ENCODE measurements at places on chromosomes 7 and 10. TPM values are rescaled to one million over a fixed set of nuclear protein-coding genes. Genes with fewer than 3 reads are reported as not detected.

GRCh38 chr7:158278745-158279320, 308.8 kb downstream of the PTPRN2 start:
- peaks cover 4% of the 10 kb centered on the region for H3K4me1 ChIP-seq
- H3K27ac ChIP-seq = no peak overlapping the region
- no peaks in the 10 kb centered on the region for H3K36me3 ChIP-seq
- DNase-seq = no peak

The PON3 gene
- total RNA-seq = not detected

- no peaks in the 10 kb centered on the region for H3K36me3 ChIP-seq
- no peaks in the 10 kb centered on the region for H3K4me1 ChIP-seq
- no peak overlapping the region for H3K4me3 ChIP-seq
- H3K27me3 ChIP-seq = no peaks in the 10 kb centered on the region
- no peak for DNase-seq
- H3K27ac ChIP-seq = no peak overlapping the region
Measured at GRCh38 chr7:21326241-21326640, 101.6 kb upstream of the SP4 start.

DNA sequence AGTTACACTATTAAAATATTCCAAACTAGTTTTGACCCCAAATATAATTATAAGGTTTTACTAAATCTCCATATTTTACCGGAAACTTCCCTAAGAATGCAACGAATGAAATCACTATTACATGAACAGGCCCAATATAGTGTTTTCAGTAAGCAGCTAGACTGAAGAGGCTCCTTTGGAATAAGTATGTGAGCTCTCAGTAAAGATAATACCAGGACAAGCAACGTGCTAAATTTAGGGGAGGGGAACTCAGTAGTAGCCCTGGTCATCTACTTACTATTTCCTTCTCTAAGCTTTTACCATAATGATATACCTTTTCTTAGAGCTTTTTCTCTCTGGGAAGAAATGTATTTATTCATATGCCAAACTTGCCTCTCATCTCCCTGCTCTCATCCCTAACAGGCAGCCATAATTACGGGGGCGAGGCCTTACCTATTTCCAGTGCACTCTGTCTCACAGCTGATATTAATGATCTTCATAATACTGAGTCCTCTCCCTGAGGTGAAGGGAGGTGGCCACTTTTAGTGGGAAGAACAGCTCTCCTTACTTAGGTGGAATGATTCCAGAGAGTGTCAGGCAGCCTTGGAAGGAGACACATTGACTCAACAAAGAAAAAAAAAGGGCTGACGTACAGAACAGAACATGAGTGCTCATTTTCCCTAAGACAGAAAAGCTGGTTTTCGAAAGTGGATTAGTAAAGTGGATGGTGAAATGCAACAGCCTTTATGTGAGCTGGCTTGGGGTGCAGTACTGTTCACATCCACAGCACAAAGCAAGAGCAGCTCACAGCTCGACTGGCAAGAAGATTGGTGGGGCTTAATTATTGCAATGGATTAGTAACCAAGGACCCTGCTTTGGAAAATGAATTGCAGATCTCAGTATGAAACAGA, 165.4 kb downstream of the GLI3 start:
- no peak for DNase-seq
- peaks cover 82% of the 10 kb centered on the region for H3K4me1 ChIP-seq
- H3K4me3 ChIP-seq = peak overlapping the region; percentile 5
- peaks cover 4% of the 10 kb centered on the region for H3K36me3 ChIP-seq

DNA sequence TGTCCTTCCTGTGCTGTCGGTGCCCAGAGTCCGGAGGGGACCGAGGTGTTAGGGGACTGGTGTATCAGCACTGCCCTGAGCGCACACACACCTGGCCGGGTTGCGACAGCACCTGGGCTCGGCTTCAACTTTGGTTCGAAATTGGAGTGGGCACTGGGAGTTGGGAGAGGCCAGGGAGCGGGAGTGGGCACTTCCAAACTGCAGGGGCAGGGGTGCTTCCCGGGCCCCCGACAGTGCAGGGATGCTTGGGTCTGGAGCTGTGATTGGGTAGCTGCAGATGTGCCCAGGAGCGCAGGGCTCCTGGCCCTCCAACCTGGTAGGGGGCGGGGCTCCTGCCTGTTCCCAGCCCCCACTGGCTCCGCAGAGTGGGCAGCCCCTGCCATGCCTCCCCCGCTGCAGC, 7.7 kb downstream of the BBS9 start:
- no peaks in the 10 kb centered on the region for H3K27me3 ChIP-seq
- no peak for DNase-seq
- no peak overlapping the region for H3K4me3 ChIP-seq
- no peak overlapping the region for H3K27ac ChIP-seq
- peaks cover 4% of the 10 kb centered on the region for H3K36me3 ChIP-seq
